ENCODE measurements at places on chromosomes 6 and 20.

DNA sequence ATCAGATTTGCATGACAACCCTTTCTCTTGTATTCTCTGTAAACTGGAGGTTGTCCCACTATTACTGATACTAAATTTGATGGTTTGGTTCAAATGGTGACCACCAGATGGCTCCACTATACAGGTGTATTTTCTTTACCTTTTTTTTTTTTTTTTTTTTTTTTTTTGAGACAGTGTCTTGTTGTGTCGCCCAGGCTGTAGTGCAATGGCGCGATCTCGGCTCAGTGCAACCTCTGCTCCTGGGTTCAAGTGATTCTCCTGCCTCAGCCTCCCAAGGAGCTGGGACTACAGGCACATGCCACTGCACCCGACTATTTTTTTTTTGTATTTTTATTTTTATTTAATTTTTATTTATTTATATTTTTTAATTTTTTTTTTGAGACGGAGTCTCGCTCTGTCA is 6.6 kb upstream of the WTAP start:
- peak; percentile 37 for DNase-seq

DNA sequence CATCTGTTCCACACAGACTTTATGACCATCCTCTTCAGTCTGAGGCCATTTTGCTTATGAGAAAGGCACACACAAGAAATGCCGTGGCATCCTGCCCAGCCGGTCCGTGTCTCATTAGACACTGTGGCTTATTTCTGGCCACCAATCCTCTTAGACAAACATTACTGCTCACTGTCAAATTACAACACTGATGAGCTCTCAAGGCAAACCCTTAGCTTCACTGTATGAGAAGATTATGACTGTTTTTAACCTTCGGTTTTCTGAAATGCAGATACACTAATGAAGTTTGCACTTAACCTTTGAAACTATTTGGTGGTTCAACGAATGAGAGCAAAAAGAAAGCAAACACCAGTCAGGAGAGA is 50.5 kb upstream of the DST start:
- peak; percentile 87 for DNase-seq

DNA sequence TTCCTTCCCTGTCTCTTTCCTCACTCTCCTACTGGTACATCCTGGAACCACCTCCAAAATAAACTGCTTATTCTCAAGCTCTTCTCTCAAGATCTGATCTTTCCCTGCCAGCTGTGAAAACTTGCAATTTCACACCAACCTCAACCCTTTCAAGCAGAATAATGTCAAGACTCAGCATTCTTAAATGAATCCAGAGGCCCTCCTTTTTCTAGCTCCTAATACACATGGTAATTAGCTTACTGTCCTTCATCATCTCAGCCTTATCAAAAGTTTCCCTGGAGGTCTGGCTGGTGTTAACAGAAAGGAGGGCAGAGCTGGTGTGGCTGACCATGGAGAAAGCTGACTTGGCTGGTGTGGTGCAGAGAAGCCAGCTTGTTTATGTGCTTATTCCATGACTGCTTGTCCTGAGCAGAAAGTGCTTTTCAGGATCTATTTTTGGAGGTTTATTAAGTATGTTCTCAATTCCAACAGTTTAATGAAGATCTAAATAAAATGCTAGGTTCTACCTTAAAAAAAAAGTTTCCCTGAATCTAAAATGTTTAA is 50.5 kb downstream of the CFAP61 start:
- DNase-seq: no peak

DNA sequence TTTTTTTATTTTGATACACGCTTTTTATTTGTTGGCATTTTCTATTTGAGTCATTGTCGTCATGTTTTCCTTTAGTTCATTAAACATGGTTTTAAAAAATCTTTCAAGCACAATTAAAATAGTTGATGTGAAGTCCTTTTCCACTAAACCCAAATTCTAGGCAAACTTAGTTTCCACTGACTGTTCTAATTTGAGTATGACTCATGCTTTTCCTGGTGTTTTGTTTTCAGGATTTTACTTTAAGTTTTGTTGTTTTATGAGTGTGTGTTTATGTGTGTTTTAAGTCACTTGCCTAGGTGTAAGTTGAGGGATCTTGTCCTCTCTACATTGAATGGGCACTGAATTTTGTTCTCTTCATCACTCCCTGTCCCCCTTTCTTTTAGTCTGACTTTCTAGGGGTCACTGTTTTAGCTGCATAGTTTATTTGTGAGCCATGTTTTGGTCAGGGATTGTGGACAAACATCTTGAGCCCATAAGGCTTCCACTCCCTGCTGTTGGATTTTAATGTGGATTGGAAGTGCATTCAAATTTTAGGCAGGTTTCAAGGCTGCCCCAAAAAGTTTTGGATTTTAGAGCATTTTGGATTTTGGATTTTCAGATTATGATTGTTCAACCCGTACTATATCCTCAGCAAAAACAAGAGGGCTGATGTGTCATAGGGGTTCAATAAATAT is 94.8 kb downstream of the CDYL start:
- no peak for DNase-seq

DNA sequence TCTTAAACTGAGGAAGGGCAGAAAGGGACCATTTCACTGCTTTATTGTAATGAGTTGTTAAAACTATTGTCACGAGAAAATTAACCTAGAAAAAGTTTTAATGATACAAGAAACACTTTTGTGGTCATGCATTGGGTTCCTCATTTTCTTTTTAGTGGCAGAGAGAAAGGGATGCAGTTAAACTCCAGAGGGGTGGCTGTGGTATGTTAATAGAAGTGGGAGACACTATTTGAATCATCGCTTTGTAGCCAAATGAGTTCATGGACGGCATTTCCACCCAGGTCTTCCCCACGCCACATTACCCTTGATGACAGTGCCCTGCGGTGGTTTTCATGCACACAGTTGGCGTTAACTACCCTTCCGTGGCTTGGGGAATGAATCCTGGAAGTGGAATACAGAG is 235.6 kb downstream of the PLCB1 start:
- DNase-seq: no peak

DNA sequence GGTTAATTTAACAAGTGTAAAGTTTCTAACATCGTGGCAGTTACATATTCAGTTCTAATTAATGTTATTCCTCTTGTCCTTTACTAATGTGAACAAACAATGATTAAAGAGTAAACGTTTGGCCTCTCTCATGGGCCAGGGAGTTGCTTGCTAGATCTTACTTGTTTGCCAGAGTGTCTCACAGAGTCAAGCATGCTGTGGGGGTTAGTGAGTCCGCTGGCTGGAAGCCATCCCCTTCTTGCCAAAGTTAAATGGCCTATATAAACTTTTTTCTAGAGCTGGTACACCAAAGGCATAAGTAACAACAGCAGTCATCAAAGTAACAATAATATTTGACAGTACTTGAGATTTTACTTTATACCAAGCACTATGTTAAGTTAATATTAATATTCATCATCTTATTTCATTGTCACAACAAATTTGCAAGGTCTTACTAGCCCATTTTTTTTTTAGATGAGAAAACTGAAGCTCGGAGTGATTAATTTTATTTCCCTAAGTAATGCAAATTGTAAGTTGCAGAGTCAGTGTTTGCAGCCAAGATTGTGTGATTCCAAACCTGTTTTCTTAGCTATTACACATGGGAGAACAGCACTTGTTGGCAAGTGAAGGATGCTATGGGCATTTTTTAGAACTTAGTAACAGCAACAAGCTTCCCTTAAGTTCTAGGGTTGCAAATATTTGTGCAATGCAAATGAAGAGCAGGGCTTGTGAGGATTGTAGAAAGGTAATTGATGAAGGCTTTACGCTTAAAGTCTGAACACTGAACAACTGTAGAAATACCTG is 224.5 kb downstream of the RFPL4B start:
- no peak for DNase-seq

DNA sequence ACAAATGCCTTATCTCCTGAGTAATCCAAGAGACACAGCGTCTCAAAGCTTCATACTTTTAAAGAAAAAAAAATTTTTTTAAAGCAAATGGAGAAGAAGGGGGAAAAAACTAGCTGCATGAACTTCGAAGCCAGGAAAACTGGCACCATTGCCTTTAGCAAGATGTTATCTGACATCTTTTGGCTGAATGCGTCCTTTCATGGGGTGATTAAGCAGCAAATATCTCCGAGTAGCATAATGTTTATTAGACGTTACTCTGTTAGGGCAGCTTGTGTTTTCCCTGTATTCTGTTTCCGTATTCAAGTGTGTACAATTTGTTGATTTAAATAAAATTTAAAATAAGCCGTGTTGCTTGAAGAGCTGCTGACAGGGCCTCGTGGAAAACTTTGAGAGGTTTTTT is 76.5 kb upstream of the TSHZ2 start:
- DNase-seq: no peak

GRCh38 chr20:48750941-48751635 is 76.7 kb downstream of the PREX1 start:
- DNase-seq: no peak

GRCh38 chr6:88629838-88630494 is 333.5 kb downstream of the RNGTT start:
- DNase-seq: peak; percentile 4

DNA sequence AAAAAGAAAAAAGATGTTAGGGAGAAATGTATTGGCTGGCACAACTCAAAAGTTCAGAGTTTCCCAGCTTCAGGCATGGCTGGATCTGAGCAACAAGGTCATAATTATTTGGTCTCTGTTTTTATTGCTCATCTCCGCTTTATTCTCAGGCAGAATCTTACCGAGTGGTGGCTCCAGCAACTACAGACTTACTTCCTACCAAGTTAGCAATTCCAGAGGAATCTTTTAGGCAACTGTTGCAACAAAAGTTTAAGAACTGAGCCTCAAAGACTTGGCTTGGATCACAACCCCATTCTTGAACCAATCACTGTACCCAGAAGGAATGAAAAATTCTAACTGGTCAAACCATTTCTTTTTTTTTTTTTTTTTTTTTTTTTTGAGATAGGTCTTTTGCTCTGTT is 35.5 kb upstream of the NCOA3 start:
- DNase-seq: no peak

GRCh38 chr20:45011108-45011526 is 44.8 kb downstream of the STK4 start:
- DNase-seq: peak; percentile 67

DNA sequence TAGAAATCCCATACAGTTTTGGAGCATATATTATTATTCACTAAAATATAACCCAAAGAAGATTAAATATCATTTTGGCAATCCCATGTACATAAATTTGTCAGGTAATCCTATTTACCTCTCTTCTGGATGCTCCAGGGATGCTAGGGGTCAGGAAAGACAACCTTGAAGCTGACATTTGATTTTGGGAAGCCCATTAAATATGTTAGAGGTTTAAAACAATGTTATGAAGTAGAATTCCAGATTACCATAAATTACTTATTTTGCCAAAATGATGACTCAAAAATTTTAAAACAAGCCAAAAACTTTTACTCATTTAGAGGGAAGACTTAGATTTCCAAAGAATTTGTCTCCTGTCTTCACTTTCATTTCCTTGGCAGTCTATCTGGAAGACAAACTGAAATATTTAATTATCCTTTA is 9.2 kb upstream of the IL22RA2 start:
- no peak for DNase-seq

DNA sequence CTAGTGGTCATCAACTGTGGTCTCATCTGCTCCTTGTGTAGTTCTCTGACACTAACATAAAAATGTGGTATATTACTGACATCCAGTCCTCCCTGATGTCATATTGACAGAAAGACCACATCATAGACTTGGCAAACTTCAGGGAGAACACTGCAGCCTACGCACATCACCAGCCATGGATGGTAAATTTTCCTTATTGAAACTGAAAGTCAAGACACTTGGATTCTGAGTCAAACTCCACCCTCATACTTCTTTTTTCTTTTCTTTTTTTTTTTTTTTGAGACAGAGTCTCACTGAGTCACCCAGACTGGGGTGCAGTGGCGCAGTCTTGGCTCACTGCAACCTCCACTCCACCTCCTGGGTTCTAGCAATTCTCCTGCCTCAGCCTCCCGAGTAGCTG is 25.4 kb downstream of the NDRG3 start:
- DNase-seq: no peak

DNA sequence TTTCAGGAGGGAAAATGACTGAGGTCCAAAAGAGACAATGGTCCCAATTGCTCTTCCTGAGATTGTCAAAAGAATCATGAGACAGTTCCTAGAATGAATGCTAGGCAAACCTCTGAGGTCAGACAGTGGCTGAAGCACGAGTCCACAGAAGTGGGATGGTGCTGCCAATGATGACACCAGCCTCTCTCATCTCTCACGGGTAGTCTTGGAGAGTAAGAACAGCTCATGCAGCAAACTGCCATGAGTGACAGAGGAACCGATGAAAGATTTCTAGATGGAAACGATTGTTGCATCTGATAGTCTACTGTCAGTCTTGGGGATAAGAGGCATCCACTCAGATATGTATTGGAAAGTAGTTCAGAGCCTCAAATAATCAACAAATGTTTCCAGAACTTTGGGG is 188.7 kb downstream of the SLC24A3 start:
- DNase-seq: no peak

DNA sequence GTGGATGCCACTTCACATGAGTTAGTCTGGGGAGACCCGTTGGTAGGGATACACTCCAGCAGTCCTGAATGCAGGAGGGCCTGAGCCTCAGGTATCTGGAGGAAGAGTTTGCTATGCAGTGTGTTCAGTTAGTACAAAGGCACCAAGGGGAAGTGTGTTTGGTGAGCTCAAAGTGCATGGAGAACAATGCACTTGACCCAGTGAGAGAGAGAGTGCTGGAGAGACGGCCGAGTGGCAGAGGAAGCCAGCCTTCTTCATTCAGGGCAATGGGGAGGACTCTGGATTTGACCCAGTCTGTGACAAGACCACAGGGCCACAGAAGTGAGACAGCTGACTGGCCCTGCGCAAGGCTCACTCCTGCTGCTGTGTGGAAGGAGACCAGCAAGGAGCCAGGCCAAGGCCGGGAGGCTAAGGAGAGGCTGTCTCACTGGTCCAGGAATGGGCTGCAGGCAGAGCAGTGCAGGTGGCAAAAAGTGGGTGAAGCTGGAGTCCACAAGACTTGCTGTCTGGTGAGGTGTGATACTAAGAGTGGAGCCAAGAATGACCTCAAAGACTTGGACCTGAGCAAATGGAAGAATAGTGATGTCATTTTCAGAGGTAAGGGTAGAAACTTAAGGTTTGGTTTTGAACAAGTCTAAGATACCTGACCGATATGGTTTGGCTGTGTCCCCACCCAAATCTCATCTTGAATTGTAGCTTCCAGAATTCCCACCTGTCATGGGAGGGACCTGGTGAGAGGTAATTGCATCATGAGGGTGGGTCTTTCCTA is 38.0 kb downstream of the PDE10A start:
- DNase-seq: no peak

GRCh38 chr6:11428371-11428770 is 109.2 kb upstream of the TMEM170B start:
- no peak for DNase-seq

DNA sequence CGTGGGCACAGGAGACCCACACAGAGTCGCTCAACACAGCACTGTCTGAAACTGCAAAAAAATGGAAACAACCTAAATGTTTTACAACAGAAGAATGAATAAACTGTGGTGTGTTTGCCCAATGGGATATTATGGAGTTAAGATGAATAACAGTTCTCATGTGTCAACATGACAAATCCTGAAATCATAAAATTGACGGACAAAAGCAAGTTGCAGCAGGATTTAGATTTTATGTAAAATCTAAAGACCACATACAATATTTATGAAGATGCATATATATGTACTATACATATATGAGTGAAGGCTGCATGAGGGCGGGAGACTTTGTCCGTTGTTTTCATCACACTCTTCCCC is 79.7 kb downstream of the GRM4 start:
- DNase-seq: no peak
